ENCODE measurements at places on chromosomes 16 and 17. TPM values are rescaled to one million over a fixed set of nuclear protein-coding genes. Genes with fewer than 3 reads are reported as not detected.

Gene PPM1D
- 17.1 TPM for total RNA-seq

Gene STX1B
- 1.8 TPM for total RNA-seq

Gene ABAT
- 0.35 TPM for total RNA-seq

Gene TNK1
- total RNA-seq: 1.4 TPM

Gene FMNL1
- 34.9 TPM for total RNA-seq

Gene TMEM98
- 46.5 TPM for total RNA-seq

Gene TBC1D3C
- total RNA-seq: not detected

Gene CBX2
- total RNA-seq: 16.4 TPM

Gene TMC8
- 0.26 TPM for total RNA-seq

Gene BCAR1
- total RNA-seq: 114 TPM

All from A549 treated with Mapracorat at 1 μM for 4 hours (cell line).